ENCODE measurements at places on chromosomes 1 and 21. TPM values are rescaled to one million over a fixed set of nuclear protein-coding genes. Genes with fewer than 3 reads are reported as not detected.

The ARHGAP29 gene
- 12.2 TPM for polyA plus RNA-seq

The ADAMTS4 gene
- polyA plus RNA-seq: 0.56 TPM

The CRYBG2 gene
- 4.7 TPM for polyA plus RNA-seq

- no peak for DNase-seq
Measured at GRCh38 chr1:4603295-4604110, 50.9 kb upstream of the AJAP1 start.

DNA sequence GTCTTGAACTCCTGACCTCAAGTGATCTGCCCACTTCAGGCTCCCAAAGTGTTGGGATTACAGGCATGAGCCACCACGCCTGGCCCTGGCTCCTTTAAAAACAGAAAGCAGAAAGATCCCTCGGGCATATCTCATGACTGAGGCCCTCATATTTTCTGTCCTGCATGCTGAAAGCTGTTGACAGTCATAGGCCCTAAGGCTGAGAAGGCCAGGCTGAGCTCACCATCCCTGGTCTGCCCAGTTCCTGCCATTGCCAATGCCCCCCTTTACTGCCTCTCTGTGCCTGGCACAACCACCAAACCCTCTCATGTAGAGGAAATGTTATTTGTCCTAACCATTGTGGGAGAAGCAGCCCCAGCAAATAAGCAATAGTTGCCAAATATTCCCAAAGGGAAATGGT is 12.7 kb downstream of the CD34 start:
- DNase-seq: no peak
